ENCODE measurements at places on chromosomes 11 and 22.

DNA sequence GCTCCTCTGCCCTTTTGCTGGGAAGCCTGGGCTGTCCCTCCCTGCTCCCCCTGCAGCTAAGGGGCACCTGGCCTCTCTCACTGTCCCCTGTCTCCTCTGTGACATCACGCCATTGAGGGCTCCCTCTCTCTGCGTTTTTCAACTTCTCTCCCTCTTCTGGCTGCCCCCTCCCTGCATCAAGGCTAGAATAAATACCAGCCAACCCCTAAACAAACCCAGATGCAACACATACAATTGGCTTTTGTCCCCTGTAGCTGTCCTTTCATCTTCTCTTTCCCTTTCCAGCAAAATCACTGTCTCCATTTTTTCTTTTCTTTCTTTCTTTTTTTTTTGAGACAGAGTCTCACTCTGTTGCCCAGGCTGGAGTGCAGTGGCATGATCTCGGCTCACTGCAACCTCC is 3.3 kb upstream of the MIEF1 start:
- DNase-seq: no peak

DNA sequence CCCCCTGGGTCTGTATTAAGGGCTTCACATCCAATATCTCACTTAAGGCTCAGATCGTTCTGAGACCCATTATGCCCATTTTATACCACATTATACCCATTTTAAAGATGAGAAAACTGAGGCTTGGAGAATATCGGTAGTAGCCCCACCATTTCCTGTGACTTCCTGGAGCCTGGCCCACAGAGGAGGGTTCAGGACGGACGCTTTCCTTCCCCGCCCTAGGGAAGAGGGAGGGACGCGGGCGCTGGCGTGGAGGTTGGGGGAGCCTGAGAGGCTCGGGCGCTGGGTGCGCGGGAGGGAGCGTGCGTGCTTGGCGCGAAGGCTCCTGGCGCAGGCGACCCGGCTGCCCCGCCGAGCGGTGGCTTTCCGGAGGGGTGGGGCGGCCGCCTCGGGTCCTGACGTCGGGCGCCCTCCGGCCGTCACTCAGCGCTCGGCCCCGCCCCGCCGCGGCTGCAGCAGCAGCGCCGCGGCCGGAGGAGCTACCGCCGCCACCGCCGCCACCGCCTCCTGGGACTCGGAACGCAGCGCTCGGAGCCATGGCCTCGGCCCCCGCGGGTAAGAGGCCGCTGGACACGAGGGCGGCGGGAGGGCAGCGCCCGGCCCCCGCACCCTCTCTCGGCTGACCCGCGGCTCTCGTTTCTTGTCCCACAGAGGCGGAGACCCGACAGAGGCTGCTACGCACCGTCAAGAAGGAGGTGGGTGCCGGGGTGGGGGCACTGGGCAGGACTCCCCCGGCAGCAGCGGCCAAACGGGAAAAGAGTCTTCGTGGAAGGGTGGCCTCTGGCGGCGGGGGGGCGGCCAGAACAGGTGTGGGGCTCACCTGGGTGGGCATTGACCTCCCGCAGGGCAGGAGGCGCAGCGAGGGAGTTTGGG is at the start of gene SGSM1:
SGSM1 (plus strand) TSS at position 422 of the 873 bp plus-strand sequence; CDS start at position 537, 115 bp downstream.
- peak; percentile 5 for DNase-seq

- DNase-seq: no peak
These were observed 105.4 kb upstream of the TIMP3 start for GRCh38 chr22:32696089-32696488.

GRCh38 chr11:125416981-125417935 is 78.8 kb downstream of the FEZ1 start:
- DNase-seq: no peak

GRCh38 chr11:1084561-1085439 is 10.1 kb downstream of the MUC2 start:
- no peak for DNase-seq

- DNase-seq: no peak
These were observed 20.0 kb downstream of the C11orf24 start for GRCh38 chr11:68251765-68252164.

GRCh38 chr11:62516736-62517371 is 29.8 kb downstream of the AHNAK start:
- no peak for DNase-seq

DNA sequence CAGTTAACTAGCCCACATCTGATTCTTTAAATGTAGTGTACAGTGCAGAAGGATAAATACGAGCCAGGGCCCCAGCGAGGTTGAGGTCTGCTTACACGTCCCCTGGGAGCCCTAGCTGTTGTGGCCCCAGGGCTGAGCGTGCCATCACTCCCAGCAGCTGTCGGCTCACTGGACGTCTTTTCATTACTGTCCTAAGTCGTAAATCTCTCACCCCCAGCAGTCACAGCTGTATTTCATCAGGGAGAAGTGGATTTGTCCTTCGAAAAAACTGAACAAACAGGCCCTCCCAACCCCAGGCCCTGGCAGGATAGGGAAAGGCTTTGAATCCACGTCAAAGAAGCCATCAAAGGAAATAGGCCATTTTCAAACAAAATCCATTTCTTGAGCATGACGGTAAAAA is 110.4 kb upstream of the CSNK2A3 start:
- DNase-seq: no peak

- no peak for DNase-seq
These were observed 355.2 kb downstream of the SOX6 start for GRCh38 chr11:16001044-16001568.

DNA sequence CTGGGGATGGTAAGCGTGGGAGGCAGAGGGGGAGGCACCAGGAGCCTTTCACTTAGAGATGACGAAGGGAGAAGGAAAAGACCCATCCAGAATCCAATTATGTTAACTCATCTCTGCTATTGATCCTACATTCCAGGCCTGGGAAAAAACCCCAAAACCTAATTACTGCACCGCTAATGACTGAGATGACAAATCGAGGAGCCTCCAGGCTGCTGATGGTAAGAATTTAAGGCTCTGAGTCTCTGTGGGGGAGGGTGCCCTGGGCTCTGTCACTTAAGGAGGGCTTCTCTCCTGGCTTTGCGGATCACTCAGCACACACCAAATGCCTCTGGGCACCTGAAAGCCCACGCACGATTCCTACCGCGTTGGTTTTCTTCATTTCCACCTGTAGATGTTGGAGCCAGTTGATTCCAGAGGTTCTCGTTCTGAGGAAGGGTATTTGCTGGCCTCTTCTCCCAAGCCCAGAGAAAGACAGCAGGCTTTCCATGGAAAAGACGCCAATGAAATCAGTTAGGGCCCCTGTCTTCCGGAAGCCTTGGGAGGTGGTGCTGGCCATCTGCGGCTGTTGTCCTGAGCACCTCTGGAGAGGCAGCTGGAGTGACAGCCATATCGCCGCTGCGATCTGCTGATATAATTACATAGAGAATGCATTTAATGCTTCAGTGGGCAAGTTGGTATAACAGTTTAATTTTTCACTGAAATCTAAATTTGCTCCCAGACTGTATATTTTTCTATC is 751.2 kb downstream of the BRD1 start:
- no peak for DNase-seq

GRCh38 chr22:49767355-49768062 is 60.2 kb downstream of the BRD1 start:
- peak; percentile 51 for DNase-seq

DNA sequence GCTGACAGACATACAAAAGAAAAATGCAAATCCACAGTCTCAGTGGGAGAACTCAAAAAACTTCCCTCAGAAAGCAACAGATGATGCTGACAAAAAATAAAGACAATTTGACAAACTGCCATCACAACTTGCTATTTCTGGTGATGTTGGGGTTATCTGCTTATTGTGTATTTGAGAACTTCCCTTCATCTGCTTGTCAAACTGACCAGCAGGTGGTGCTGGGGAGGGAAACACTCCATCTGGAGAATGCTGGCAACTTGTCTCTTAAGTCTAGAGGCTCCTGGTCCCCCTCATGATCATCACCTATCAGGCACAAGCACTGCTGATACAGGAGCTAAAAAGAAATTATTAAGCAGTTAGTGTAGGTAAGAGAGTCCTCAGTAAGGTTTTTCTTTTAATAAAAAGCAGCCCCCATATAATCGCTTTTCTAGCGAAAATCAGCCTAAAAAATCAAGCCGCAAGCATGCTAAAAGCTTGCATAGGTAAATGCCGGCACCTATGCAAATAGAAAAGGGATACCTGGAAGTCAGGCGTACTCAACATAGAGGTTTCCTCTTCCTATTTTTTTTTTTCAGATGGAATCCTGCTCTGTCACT is 9.8 kb upstream of the FAM111B start:
- no peak for DNase-seq

DNA sequence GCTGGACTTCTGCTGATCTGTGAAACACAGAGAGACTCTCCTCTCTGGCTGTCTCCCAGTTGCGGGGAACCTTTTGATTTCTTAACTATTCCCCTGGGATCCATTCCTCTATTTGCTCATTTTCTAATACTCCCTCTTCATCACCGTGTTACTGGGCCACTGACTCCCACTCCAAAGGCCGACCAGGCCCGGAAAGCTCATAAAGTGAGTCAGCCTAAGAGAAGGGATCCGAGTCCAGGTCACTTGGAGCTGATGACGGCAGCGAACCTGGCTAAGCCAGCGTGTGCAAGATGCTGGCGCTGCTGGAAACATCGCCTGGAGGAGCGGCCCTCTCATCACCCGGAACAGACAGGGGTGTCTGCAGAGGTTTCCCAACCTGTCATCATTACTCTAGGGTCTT is 112.8 kb downstream of the FBXO7 start:
- no peak for DNase-seq

- DNase-seq: no peak
These were observed 25.3 kb downstream of the C11orf58 start for GRCh38 chr11:16763746-16764145.

Measured in HL-60 (cell line).